Upper lobe of right lung (tissue), 1 donor: ENCODE measurements at places on chromosomes 7 and 10. TPM values are rescaled to one million over a fixed set of nuclear protein-coding genes. Genes with fewer than 3 reads are reported as not detected.

ACTR3C gene
- 20.1 TPM for total RNA-seq

TET1 gene
- total RNA-seq = 2.1 TPM

CPEB3 gene
- total RNA-seq = 5.7 TPM

SPDYE6 gene
- total RNA-seq = not detected

ADAMTS14 gene
- 0.55 TPM for total RNA-seq

GARIN1A gene
- total RNA-seq = 2.1 TPM

AKR1C4 gene
- not detected for total RNA-seq

MASTL gene
- 8.9 TPM for total RNA-seq

TMEM209 gene
- 18.3 TPM for total RNA-seq

ADCY1 gene
- total RNA-seq = 3.9 TPM

NEURL1 gene
- 0.64 TPM for total RNA-seq

C10orf143 gene
- total RNA-seq = 3.4 TPM

ASB15 gene
- total RNA-seq = not detected

DNA sequence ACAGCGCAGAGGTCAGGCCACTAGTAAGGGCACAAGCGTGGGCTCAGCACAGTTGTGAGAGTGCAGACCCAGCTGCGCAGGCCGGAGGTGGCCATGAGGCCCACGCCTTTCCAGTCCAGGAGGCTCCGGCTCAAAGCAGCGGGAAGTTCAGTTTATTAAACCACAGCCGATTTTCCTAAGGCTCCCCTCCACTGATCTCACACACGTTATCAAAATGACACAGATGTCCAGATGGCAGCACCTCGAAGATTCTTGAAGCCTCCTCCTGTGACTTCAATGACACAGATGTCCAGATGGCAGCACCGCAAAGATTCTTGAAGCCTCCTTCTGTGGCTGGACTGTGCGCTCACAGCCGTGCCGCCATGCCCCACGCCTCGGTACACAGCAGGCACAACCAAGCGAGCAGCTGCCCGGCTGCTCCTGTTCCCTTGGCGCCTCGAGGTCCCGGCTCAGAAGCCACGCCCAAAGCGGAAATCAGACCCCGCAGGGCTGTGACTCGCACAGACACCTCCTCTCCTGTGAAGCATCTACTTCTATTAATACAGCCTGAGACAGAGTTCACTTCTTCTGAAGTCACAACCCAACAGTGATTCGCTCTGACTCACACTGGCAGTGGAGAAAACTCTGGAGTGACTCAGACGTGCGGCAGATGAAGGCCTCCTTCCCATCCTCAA is 122.7 kb downstream of the MAD1L1 start:
- no peaks in the 10 kb centered on the region for H3K27me3 ChIP-seq
- no peak overlapping the region for H3K27ac ChIP-seq
- peaks cover 5% of the 10 kb centered on the region for H3K4me1 ChIP-seq
- H3K4me3 ChIP-seq = no peak overlapping the region

DNA sequence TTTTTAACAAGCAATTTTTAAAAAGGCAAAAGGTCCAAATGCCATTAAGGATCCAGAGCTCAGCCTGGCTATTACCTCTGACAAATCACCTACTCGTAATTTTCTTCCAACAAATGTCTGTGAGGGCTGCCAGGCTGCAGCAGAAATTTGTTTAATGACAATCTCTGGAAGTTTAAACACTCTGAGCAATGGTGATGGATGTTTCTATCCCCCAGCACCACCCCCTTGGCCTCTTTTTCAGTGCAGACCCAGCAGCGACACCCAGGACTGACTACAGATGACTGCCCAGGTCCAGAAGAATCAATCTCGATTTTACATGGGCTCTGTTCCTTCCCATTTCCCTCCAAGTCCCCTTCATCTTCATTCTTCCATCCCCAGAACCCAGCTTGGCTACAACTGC is 201.4 kb upstream of the AOAH start:
- H3K27me3 ChIP-seq = no peaks in the 10 kb centered on the region
- peaks cover 3% of the 10 kb centered on the region for H3K4me1 ChIP-seq
- no peaks in the 10 kb centered on the region for H3K36me3 ChIP-seq

GRCh38 chr7:927031-927671 is 27.3 kb downstream of the ADAP1 start:
- H3K4me3 ChIP-seq = no peak overlapping the region
- H3K4me1 ChIP-seq = peaks cover 4% of the 10 kb centered on the region
- H3K27me3 ChIP-seq = no peaks in the 10 kb centered on the region
- no peaks in the 10 kb centered on the region for H3K36me3 ChIP-seq
- DNase-seq = peak; percentile 60
- H3K27ac ChIP-seq = no peak overlapping the region

GRCh38 chr10:86538547-86538946 is 17.0 kb upstream of the WAPL start:
- H3K27me3 ChIP-seq = no peaks in the 10 kb centered on the region
- H3K27ac ChIP-seq = no peak overlapping the region
- H3K4me3 ChIP-seq = no peak overlapping the region

GRCh38 chr7:155722118-155722517 is 77.7 kb downstream of the RBM33 start:
- no peak overlapping the region for H3K27ac ChIP-seq
- H3K36me3 ChIP-seq = peaks cover 34% of the 10 kb centered on the region
- DNase-seq = no peak
- no peaks in the 10 kb centered on the region for H3K27me3 ChIP-seq
- no peaks in the 10 kb centered on the region for H3K4me1 ChIP-seq

GRCh38 chr10:22620140-22620857 is 94.1 kb downstream of the PIP4K2A start:
- H3K4me3 ChIP-seq = no peak overlapping the region
- H3K36me3 ChIP-seq = no peaks in the 10 kb centered on the region
- H3K27ac ChIP-seq = peak overlapping the region; percentile 27
- DNase-seq = no peak

DNA sequence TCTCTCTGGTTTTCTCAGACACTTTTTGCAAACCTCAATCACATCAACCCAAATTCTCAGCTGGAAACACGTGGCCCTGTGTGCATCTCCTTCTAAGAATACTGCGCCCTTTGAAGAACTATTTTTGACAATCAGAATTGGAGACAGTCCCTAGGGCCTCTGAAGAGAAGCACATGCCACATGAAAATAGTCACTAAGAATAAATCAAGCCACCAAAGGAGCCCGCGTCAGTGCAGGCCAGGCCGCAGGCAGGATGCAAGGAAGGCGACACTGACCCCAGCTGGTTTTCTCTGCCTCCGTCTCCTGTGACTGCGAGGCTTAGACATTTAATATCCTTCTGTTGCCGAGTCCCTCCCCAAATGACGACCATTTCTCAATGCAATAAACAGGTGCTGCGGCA is 88.0 kb upstream of the ADAM12 start:
- no peak overlapping the region for H3K27ac ChIP-seq
- DNase-seq = no peak
- H3K4me1 ChIP-seq = no peaks in the 10 kb centered on the region
- no peaks in the 10 kb centered on the region for H3K36me3 ChIP-seq
- no peak overlapping the region for H3K4me3 ChIP-seq

DNA sequence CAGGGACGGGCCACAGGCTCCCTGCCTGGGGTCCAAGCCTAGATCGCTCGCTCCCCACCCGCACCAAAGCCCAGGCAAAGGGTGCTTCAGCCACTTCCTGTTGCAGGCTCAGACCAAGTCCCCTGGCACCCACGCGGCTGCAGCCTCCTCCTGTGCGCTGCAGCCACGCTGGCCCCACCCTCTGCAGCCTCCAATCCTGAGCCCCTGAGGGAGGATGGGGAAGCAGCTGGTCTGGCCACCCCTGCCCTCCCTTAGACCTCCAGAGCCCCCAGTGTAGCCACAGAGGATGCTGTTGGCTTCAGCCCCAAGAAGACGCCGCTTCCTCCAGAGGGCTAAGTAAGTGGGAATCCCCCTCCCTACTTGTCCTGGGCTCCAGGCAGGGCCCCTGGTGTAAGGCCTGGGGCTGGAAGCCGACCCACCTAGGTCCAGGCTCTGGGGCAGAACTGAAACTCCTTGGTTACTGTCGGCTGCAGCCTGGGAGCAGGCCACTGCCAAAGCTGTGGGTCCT is 9.4 kb downstream of the LIMK1 start:
- peak overlapping the region; percentile 54 for H3K4me3 ChIP-seq
- peaks cover 28% of the 10 kb centered on the region for H3K4me1 ChIP-seq
- DNase-seq = peak; percentile 88

- H3K27me3 ChIP-seq = no peaks in the 10 kb centered on the region
- no peaks in the 10 kb centered on the region for H3K36me3 ChIP-seq
- peaks cover 11% of the 10 kb centered on the region for H3K4me1 ChIP-seq
- no peak for DNase-seq
- H3K27ac ChIP-seq = peak overlapping the region; percentile 3
Measured at GRCh38 chr10:110425684-110426293, 71.9 kb upstream of the DUSP5 start.

GRCh38 chr10:78584681-78585080 is 484.1 kb upstream of the ZMIZ1 start:
- no peak overlapping the region for H3K27ac ChIP-seq
- H3K4me1 ChIP-seq = peaks cover 10% of the 10 kb centered on the region
- no peak overlapping the region for H3K4me3 ChIP-seq
- no peaks in the 10 kb centered on the region for H3K36me3 ChIP-seq
- DNase-seq = no peak
- H3K27me3 ChIP-seq = no peaks in the 10 kb centered on the region

DNA sequence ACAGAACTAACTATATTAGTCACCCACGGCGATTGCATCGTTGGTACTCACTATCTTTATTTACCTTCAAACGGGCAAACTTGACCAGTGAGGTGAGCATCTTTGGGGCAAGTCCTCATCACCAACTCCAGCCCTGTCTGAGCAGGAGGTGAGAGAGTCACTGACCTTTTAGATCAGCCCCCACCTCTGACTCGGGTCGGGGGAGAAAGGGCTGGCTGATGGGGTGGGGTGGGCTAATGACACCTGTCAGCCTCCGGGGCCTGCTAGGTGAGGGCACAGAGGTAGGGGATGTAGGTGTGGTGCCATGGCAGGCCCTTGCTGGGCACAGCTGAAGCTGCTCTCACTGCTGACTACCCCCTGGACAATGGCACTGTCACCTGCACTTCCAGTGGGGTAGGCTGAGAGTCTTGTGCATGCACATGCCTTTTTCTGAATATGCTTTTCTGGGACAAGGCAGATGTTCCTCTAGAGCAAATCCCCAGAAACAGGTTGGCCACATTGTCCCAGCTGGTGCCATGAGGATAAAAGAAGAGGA is 359.5 kb upstream of the MKI67 start:
- no peaks in the 10 kb centered on the region for H3K4me1 ChIP-seq
- DNase-seq = no peak
- no peaks in the 10 kb centered on the region for H3K36me3 ChIP-seq
- no peak overlapping the region for H3K4me3 ChIP-seq
- no peak overlapping the region for H3K27ac ChIP-seq

DNA sequence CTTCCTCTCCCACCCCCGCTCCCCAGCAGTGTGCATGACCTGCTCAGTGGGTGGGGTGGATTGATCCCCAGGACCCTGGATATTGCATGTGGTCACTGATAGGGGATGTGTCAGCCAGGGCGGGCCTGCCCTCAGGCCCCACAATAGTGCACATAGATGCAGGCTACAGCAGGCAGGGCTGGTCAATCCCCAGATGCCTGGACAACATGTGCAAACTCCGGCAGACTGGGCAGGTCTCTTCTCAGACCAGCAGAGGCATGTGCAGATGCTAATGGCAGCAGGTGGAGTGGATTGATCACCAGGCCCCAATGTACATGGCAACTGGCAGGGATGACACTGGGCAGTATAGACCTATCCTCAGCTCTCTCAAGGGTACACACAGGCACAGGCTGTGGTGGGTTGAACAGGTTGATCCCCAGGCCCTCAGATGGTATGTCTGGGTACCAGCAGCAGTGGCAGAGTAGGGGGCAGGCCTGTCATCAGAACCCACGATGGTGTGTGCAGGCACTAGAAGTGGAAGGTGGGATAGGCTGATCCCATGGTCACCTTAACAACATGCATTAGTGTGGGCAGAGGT is 98.6 kb downstream of the LANCL2 start:
- peak; percentile 8 for DNase-seq
- no peak overlapping the region for H3K27ac ChIP-seq
- no peak overlapping the region for H3K4me3 ChIP-seq
- H3K36me3 ChIP-seq = no peaks in the 10 kb centered on the region

DNA sequence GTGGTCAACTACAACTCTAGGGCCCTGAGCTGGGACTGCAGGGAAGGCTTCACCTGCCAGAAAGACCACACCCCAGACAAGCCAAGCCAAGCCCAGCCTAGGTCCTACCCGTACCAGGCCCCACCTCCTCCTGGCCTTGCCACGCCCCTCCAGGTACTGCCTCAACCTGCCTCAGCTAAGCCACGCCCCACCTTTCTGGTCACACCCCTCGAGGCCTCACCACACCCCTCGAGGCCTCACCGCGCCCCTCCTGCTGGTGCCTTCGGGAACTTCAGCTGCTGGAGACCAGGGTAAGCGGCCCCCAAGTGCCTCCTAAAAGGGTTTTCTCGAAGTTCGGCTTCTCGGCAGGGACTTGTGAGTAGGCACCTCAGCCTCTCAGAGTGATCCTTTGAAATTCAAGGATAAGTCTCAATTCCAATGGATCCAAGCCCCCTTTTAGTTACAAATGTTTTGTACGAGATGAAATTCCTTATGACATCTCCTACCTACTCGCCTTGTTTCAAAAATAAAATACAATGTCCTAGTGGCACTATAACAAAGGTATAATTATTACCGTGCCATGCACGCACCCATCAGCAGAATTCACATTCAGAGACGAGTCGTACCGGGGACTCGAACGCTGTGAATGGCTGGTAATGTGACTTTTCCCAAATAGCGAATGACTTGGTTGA is 171.2 kb downstream of the ARHGAP21 start:
- H3K4me1 ChIP-seq = no peaks in the 10 kb centered on the region
- no peak overlapping the region for H3K4me3 ChIP-seq
- H3K36me3 ChIP-seq = no peaks in the 10 kb centered on the region
- peak; percentile 80 for DNase-seq
- no peak overlapping the region for H3K27ac ChIP-seq
- H3K27me3 ChIP-seq = no peaks in the 10 kb centered on the region

- H3K4me3 ChIP-seq = no peak overlapping the region
- no peaks in the 10 kb centered on the region for H3K4me1 ChIP-seq
- no peak overlapping the region for H3K27ac ChIP-seq
Measured at GRCh38 chr7:44224080-44224973, 23.5 kb downstream of the YKT6 start.

DNA sequence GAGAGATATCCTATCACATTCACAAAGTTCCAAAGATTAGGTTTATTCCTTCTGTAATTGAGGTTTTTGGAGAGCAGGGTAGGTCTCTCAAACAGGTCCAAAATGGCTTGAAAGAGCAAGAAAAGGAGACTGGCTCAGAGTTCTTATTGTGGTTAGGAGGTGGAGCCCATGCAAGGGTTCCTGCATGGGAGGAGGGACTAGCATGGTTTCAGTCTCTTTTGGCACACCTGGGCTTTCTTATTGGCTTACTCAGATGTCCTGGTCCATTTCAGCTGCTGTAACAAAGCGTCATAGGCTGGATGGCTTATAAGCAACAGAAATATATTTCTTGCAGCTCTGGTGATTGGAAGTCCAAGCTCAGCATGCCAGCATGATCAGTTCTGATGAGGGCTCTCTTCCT is 493.1 kb downstream of the REEP3 start:
- H3K4me3 ChIP-seq = no peak overlapping the region
- no peaks in the 10 kb centered on the region for H3K4me1 ChIP-seq
- no peaks in the 10 kb centered on the region for H3K27me3 ChIP-seq
- no peak overlapping the region for H3K27ac ChIP-seq
